Dermis blood vessel endothelial cell (primary cell): ENCODE measurements at places on chromosomes 3 and 15. TPM values are rescaled to one million over a fixed set of nuclear protein-coding genes. Genes with fewer than 3 reads are reported as not detected.

- DNase-seq: peak; percentile 72
Observed at GRCh38 chr15:74835312-74835823, 7.6 kb downstream of the ULK3 start.

- no peak for DNase-seq
Observed at GRCh38 chr3:38636881-38637280, 12.6 kb downstream of the SCN5A start.

DNA sequence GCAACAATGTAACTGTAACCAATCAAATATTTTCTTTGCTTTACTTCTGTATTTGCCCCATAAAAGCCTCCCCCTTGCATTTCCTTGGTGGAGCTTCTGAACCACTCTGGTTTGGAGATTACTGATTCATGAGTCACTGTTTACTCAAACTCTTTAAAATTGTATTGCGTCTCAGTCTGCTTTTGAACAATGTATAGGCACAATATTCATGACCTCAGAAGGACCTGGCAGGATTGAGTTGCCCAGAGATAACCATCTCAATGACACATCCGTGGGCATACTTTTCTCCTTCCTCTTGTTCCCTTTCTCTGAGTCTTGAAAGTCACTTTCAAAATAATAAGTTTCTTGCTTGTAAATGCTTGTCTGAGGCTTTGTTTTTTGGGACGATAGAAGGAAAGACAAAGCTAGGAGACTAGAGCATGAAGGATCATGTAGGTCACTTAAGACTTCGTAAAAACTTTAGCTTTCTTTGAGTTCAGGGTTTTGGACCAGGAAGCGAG, 57.1 kb upstream of the POU1F1 start:
- peak; percentile 62 for DNase-seq

The CMTM8 gene
- total RNA-seq: 4.3 and 5.0 TPM in 2 replicates

The LOXL1 gene
- 0.68 and 0.70 TPM in 2 replicates for total RNA-seq

- DNase-seq: no peak
Observed at GRCh38 chr3:25820816-25821486, 31.1 kb downstream of the OXSM start.

The FBXW12 gene
- not detected in 2 replicates for total RNA-seq
